Endothelial cell of umbilical vein (primary cell): ENCODE measurements at places on chromosomes 6 and 20. TPM values are rescaled to one million over a fixed set of nuclear protein-coding genes. Genes with fewer than 3 reads are reported as not detected.

Gene GTSF1L
- not detected in 2 replicates for polyA plus RNA-seq

Gene MRAP2
- 8.3 and 8.6 TPM in 2 replicates for polyA plus RNA-seq

- DNase-seq: no peak
Observed at GRCh38 chr6:99147206-99147605, 199.5 kb upstream of the FBXL4 start.

GRCh38 chr20:717832-718231, 42.2 kb upstream of the SCRT2 start:
- no peak for DNase-seq
